ENCODE measurements at places on chromosomes 4 and X. TPM values are rescaled to one million over a fixed set of nuclear protein-coding genes. Genes with fewer than 3 reads are reported as not detected.

Gene TAPT1
- total RNA-seq: 39.6 TPM

Gene GUCY1A1
- total RNA-seq: 4.9 TPM

Gene HSD17B13
- total RNA-seq: 77.7 TPM

Gene SLITRK4
- not detected for total RNA-seq

Gene UBE2A
- total RNA-seq: 13.6 TPM

Gene TMSB15B
- 0.28 TPM for total RNA-seq

Gene PPID
- 12.5 TPM for total RNA-seq

Gene ETDA
- not detected for total RNA-seq

Gene NEXMIF
- total RNA-seq: 0.03 TPM

Gene PCDH10
- not detected for total RNA-seq

Gene OCIAD1
- total RNA-seq: 86.8 TPM

Gene SERTM2
- total RNA-seq: 0.05 TPM

Gene JAKMIP1
- total RNA-seq: not detected

Gene UFSP2
- 16.9 TPM for total RNA-seq

Gene SLITRK2
- total RNA-seq: 0.03 TPM

Gene LUZP4
- not detected for total RNA-seq

Gene CYLC1
- not detected for total RNA-seq

All from left lobe of liver (tissue), 2 donors.